Activated T-cell treated with anti-CD3 and anti-CD28 coated beads, Interleukin-2, amount 50 U/mL, for 24 hours (primary cell): ENCODE measurements at places on chromosomes 1 and 21.

DNA sequence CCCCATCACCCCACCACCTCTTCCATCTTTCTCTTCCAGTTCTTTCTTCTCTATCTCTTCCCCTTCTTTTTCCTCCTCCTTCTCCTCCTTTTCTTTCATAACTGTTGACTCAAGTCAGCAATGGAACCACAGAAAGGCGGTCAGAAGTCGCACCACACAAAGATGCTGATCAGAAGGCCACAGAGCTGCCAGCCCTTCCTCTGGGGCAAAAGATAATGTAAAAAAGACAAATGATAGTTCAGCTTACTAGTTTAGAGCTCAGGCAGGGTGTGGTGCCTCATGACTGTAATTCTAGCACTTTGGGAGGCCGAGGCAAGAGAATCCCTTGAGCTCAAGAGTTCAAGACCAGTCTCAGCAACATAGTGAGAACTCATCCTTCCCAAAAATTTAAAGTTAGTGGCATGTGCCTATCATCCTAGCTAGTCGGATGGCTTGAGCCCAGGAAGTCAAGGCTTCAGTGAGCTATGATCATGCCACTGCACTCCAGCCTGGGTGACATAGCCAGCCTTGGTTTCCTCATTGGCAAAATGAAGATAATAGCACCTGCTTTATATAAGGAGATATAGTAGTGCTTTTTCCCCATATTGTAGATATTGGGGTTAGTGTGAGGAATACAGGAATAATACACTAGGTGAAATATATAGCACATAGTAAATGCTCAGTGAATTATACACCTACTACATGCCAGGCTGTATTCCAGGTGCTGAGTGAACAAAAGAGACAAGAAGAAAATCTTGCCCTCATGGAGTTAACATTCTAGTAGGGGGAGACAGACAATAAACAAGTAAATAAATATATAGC lies 12.5 kb upstream of the IGSF3 start:
- DNase-seq, result no peak

DNA sequence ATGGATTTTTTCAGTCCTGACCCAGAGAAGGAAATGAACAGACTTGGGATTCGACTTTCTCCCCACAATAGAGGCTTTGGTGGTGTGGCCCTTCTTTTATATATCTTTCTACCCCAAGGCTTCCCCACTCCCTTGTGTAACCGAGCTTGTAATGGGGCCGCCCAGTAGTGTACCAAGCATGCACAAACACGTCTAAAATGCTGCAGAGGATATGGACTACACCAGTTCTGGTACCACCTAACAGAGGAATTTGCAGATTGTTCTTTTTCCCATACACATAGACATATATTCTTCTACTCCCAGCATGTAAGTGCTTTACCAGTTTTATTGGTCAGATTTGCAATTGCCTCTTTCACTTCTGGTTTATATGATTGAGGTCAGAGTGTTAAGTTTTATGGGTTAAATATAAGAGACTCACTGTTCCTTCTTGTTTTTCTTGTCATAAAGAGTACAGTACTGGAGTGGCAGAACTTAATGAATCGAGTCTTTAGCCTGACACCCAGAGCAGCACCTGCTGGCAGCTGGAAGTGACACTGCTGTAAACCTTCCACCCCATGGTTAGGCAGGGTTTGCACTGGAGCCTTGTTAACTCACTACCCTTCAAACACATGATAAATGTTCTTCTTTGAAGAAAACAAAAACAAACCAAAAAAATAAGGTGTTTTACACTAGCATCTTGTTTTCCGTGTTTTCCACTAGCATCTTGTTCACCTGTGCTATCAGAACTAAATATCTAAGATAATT lies 198.6 kb downstream of the PTPRC start:
- no peak for DNase-seq

GRCh38 chr1:3561702-3562101 lies 49.6 kb downstream of the MEGF6 start:
- no peak for DNase-seq

DNA sequence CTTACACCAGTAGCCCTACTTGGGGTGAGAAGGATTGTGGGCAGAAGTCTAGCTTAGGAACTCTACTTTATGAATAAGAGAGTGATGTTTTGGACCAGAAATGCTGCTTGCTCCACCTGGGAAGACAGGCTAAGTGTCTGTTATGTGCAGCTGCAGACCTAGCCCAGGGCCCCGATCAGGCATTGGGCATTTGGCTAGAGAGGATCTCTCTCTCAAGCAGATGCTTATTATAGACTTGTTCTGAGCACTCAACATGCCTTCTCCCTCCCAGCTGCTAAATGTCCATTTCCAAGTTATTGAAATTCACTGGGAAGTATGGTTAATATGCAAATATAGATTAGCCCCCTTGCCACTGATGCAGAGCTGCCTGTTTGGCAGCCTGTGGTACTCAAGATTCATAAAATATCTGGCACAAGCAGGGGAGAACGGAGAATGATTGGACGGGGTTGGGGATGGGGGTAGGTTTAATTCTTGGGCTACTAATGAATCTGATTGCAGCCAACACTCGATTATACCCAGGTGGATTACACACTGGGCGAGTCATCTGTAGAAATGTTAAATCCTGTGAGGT lies 115.9 kb downstream of the KCND3 start:
- no peak for DNase-seq

- DNase-seq, result peak; percentile 46
Measured at GRCh38 chr1:58576325-58576726, 726 bp downstream of the TACSTD2 start.

- no peak for DNase-seq
Measured at GRCh38 chr1:182662956-182663355, 21.4 kb downstream of the RGS8 start.

DNA sequence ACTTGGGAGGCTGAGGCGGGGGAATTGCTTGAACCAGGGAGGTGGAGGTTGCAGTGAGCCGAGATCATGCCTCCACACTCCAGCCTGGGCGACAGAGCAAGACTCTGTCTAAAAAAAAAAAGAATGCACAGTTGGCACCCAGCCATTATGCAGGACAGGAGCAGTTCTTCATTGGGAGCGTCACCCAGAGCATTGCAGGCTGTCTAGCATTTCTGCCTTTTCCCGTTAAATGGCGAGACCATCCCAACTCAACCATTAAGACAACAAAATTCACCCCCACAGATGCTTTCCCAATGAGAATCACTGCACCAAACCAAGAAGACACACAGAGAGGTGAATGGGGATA lies 105.8 kb downstream of the EDEM3 start:
- DNase-seq, result no peak

GRCh38 chr1:23561076-23561812 lies 1.9 kb upstream of the ID3 start:
- DNase-seq, result no peak

- DNase-seq, result no peak
Measured at GRCh38 chr1:25579292-25580252, 36.2 kb downstream of the LDLRAP1 start.

- no peak for DNase-seq
Measured at GRCh38 chr1:55259911-55260609, 44.9 kb upstream of the USP24 start.

DNA sequence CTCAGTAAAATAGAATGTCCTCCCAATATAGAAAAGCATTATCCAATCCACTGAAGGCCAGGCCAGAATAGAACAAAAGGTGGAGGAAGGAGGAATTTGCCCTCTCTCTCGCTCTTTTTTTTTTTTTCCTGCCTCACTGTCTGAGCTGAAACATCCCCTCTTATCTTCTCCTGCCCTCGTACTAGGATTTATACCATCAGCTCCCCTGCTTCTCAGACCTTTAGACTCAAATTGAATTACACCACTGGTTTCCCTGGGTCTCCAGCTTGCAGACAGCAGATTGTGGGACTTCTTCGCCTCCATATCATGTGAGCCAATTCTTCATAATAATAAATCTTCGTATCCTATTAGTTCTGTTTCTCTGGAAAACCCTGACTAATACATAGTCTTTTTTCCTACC lies 4.9 kb upstream of the ZMYM6 start:
- DNase-seq, result no peak

- peak; percentile 82 for DNase-seq
Measured at GRCh38 chr21:42593007-42593814, 60.2 kb upstream of the PDE9A start.

DNA sequence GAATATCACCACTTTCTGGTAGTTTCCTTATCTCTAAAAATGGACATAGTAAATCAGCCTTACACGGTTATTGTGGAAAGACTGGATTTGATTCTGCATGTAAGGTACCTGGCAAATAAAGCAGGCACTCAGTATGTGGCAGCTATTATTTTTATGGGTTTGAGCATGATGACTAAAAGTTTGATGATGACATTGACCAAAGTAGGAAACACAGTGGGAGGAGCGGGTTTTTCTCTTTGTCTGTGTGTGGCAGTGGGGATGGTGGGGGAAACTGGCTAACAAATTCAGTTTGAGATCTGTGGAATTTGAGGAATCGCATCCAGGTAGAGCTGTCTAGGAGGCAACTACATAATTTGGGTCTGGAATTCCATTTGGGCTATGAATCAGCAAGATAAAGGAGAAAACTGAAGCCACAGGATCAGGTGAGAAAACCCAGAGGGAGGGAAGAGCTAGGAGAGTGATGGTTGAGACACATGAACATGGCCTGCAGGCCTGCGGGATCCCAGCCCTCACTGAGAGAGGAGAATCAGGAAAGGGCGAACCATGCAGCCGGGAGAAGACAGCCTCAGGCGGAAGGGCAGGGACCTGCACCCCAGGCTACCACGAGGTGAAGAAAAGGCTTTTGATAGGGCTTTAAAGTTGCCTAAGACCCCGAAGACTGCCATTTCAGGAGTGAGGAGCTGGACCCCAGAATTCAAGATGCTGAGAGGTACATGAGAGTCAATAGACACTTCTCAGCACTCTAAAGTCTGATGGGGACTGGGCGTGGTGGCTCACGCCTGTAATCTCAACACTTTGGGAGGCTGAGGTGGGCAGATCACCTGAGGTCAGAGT lies 52.2 kb downstream of the MEF2D start:
- no peak for DNase-seq

DNA sequence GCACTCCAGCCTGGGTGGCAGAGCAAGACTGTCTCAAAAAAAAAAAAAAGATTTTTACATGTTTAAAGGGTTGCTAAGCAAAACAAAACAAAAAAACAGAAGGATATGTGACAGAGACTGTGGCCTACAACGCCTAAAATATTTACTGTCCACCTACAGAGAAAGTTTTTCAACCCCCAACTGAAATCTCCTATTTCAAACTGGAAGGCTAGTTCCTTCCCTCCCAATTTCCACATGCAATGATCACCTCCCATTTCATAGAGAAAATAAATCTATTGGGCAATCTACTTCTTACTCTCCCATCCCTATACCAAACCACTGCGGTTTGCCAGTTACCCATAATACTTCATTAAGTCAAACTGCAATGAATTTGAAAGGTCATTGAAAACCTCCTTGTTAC lies 74.2 kb downstream of the ST3GAL3 start:
- no peak for DNase-seq

DNA sequence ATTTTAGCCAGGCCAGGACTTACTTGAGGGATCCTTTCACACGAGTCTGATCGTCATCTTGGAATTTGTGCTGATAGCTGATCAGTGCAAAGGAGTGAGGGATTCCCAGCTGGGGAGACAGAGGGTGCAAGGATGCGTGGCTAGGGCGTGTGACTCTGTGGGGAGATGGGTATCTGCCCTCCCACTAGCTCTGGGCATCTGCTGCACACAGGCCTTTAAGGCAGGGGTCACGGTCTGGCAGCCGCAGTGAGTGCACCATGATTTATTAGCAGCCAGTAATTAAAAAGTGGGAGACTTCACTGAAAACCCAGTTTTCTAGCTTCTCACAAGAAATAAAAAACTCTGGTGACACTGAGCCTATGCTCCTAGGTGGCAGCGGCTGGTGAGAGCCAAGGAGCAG lies 20.4 kb downstream of the THAP3 start:
- DNase-seq, result no peak

DNA sequence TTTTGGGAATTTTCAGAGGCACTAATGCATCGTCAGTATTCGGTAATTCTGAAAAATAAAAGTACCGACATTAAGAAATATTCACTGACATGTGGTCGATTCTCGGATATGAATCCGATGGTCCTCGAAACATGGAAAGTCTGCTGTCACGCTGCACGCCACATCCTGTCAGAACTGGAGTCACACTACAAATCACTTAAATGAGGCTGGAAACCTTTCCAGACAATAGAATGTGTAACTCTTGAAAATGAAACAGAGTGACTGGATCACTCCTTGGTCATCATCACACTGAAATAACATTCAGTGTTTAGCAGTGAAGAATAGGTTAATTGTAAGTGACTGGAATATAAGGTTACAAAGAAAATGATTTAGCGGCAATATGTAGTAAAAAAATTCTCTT lies 620.1 kb upstream of the ADAMTS5 start:
- no peak for DNase-seq

DNA sequence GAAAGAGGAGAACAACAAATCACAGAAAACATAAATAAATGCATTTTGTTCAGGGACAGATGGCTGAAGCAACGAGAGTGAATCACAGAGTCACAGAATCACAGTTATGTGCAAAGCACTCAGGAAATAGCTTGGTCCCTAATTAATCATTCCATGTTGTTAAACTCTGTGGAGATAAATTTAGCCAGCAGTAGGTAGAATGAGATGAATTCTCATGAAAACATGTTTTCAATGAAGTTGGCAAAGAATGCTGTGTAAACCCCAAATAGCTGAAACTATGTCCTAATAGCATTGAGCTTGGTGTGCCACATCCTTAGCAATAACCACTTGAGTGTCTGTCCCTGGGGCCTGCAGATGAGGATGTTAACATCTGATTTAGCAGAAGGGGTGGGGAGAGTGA lies 20.4 kb downstream of the LEPR start:
- DNase-seq, result no peak

GRCh38 chr1:218658899-218659298 lies 313.8 kb downstream of the TGFB2 start:
- DNase-seq, result no peak

DNA sequence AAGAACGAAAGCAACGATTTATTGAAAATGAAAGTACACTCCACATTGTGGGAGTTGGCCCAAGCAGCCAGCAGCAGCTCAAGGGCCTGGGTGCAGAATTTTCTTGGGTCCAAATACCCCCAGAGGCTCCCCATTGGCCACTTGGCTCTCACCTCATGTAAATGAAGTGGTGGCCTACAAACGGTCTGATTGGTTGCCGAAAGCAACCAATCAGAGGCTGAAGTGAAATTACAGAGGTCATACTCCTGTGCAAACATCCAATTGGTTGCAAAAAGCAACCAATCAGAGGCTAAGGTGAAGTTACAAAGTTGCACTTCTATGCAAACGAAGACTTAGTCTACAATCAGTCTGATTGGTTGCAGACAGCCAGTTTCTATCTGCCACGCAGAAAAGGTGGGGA lies 31.9 kb downstream of the FAM163A start:
- DNase-seq, result no peak

GRCh38 chr1:61873581-61873980 lies 131.3 kb downstream of the PATJ start:
- DNase-seq, result no peak

DNA sequence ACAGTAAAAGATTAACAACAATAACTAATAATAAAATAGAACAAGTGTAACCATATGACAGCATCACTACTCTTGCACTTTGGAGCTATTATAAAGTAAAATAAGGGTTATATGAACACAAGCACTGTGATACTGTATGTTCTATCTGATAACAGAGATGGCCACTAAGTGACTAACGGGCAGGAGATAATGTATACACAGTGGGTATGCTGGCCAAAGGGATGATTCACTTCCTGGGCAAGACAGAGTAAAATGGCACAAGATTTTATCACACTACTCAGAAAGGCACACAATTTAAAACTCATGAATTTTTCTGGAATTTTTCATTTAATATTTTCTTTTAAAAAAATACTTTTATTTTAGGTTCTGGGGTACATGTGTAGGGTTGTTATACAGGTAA lies 12.3 kb downstream of the SLC9C2 start:
- DNase-seq, result no peak
